Glomerular endothelial cell (primary cell): ENCODE measurements at places on chromosomes 4 and X. TPM values are rescaled to one million over a fixed set of nuclear protein-coding genes. Genes with fewer than 3 reads are reported as not detected.

PCDH7 gene
- total RNA-seq = 3.1 and 11.3 TPM in 2 replicates

PAGE2 gene
- total RNA-seq = not detected in 2 replicates

GUCY1B1 gene
- 0.39 and 2.0 TPM in 2 replicates for total RNA-seq

SHISA3 gene
- total RNA-seq = 2.0 and 3.2 TPM in 2 replicates

NEXMIF gene
- under 0.01 TPM in 1 of 2 replicates, not detected in the other for total RNA-seq

GRIA3 gene
- total RNA-seq = 0.53 and 0.58 TPM in 2 replicates

MAGEA12 gene
- total RNA-seq = not detected in 2 replicates

RIPPLY1 gene
- total RNA-seq = not detected in 2 replicates

FAM47A gene
- total RNA-seq = not detected in 2 replicates

PNCK gene
- total RNA-seq = not detected in 2 replicates

SCML2 gene
- 0.58 and 1.5 TPM in 2 replicates for total RNA-seq

WDR13 gene
- 82.0 and 104 TPM in 2 replicates for total RNA-seq

FGG gene
- total RNA-seq = not detected in 2 replicates

LAMTOR3 gene
- total RNA-seq = 32.4 and 37.7 TPM in 2 replicates

ARMCX1 gene
- total RNA-seq = 17.8 and 25.7 TPM in 2 replicates

TMEM271 gene
- not detected in 2 replicates for total RNA-seq

PDE6B gene
- 0.39 and 1.5 TPM in 2 replicates for total RNA-seq

CD99 gene
- 777 and 1,080 TPM in 2 replicates for total RNA-seq
